ENCODE measurements at places on chromosomes 3 and 15.

DNA sequence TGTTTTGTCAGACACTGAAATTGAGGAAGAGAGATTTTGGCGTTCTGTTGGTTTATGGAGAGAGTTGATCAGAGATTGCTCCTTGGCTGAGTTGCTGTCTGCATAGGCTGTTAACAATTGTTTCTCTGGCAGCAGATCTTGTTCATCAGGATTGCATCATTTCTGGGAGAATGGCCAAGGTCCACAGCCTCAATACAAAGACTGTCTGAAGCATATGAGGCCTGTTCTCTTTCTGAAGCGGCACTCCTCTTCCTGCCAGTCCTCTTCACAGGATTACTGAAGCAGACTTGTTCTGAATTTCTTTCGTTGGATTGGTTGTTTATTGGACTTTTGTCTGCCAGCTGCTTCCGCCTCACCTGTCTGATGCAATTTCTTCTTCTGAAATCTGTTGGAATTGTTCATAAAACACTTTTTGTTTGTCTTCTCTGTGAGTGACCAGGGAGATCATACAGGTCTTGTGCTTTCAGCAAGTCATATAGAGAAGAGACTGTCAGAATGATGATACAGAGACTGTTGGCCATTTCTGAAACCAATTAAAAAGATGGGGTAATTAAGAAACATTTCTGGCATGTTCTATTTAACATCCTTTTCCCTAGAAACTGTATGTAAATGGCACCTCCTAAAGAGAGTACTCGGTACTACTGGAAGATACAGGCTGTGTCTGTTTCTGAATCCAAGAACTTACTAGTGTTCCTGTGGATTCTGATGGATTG, 25.5 kb downstream of the SETD5 start:
- DNase-seq, result peak; percentile 74

GRCh38 chr3:195096053-195096452, 174.9 kb downstream of the XXYLT1 start:
- no peak for DNase-seq

GRCh38 chr15:100769043-100769974, 110.3 kb upstream of the ALDH1A3 start:
- no peak for DNase-seq

- no peak for DNase-seq
Measured at GRCh38 chr15:95132774-95133173, 901.4 kb downstream of the MCTP2 start.

DNA sequence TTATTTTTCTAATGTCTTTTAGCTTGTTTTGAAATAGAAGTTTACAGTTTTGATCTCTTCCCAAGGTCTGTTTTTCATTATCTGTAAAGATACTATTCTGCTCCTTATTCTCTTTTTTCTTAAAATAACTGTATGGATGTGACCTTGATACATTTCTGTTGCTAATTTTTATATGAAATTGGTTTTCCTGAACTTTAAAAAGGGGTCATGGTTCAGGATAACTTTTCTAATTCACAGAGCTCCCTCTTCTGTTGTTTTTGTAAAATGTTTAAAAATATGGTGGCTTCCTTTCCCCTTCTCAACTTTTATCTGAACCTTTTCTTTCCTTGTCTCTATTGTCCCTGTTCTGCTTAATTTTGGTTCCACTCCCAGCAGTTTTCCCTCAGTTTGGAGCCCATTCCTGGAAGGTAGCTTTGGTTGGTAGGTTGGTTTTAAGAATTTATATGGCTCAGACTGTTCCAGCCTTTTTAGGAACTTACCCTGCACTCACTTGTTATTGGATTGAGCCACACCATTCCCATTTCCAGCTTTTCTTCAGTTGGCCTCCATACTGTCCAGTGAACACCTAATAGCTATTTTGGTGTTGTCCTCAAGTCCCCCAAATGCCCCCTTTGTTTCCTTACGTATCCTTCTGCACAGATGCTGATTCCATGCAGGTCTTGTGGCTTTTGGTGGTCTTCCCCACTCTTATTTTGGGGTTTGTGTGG, 70.3 kb downstream of the SLMAP start:
- DNase-seq, result no peak
